ENCODE measurements at places on chromosomes 12 and 14.

GRCh38 chr12:452667-453210 lies 7.0 kb upstream of the B4GALNT3 start:
- DNase-seq = peak; percentile 56

- DNase-seq = no peak
Observed at GRCh38 chr12:48194799-48195201, 8.3 kb downstream of the OR10AD1 start.

GRCh38 chr12:81245907-81246570 lies 168.2 kb downstream of the ACSS3 start:
- DNase-seq = no peak

- no peak for DNase-seq
Observed at GRCh38 chr12:109120095-109120494, 3.7 kb downstream of the ACACB start.

GRCh38 chr14:101713621-101714349 lies 47.7 kb upstream of the PPP2R5C start:
- no peak for DNase-seq

- DNase-seq = no peak
Observed at GRCh38 chr14:44339231-44339630, 167.9 kb downstream of the FSCB start.

DNA sequence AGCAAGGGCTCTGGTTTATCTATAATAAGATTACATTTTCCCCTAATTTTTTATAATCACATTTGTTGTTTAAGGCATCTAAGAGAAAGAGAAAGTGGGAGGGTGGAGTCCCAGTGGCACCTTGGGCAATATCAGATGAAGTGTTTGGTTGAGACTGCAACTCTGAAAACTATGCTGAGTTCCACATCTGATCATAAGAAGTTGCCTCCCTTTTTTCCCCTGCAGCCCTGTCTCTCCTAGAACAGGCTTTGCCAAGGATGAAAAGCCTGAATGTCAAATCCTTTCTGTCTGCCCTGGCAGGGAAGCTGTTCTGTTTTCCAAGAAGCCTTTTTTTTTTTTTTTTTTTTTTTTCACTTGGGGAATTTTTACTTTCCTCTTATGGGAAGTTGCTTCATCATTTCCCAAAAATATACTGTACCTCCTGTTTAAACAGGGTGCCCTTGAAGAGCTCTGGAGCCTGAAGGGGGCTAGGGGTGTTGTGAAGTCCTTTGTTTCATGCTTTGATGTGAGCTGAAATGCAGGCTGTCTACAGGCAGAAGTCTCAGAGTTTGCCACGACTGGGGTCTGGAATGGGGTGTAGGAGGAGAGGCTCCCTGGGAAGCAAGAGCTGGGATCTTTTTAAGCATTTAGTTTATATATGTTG lies 71.3 kb downstream of the SUSD6 start:
- no peak for DNase-seq

- DNase-seq = no peak
Observed at GRCh38 chr12:49030714-49031572, 12.4 kb upstream of the PRKAG1 start.

- no peak for DNase-seq
Observed at GRCh38 chr12:104582739-104583138, 126.0 kb downstream of the CHST11 start.

- no peak for DNase-seq
Observed at GRCh38 chr12:56722832-56723231, 2.3 kb downstream of the NACA start.

- no peak for DNase-seq
Observed at GRCh38 chr12:20946732-20947131, 136.2 kb downstream of the SLCO1B3 start.

DNA sequence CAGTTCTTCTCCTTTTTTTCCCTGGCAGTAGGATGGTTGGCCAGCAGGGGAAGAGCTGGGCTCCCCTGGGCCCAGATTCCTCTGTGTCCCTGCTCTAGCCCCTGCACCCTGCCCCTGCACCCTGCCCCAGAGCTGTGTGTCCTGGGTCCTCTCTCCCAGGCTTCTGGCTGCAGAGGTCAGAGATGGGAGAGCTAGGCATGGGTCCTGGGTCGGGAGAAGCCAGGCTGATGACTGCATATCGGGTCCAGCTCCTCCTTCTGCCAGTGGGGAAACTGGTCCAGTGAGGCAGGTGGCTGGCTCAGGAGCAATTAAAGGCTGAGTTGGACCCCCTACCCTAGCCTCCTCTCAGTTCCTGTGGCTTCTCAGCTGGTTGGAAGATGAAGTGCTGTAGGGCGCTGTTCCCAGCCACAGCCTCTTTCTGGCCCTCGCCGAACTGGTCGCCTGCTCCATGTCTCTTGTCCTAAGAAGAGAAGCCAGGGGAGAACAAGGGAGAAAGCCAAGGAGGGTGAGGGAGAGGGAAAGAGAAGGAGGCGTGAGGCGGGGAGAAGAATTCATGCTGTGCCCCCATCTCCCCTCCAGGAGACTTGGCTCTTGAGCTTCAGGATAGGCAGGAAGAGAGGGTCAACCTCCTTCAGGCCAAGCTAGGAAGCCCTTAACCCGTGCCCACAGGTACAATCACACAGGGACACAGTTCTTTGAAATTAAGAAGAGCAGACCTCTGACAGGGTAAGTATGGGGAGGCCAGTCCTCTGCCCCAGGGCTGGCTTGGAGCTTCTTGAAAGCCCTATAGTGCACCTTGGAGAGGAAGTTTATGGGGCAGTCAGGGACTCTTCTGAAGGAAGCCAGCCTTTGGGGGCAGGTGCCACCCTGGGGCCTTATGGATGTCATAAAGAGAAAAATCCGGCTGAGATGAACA lies 9.5 kb downstream of the VASH1 start:
- no peak for DNase-seq

- no peak for DNase-seq
Observed at GRCh38 chr14:72201645-72202044, 269.4 kb downstream of the RGS6 start.

GRCh38 chr12:80677994-80678393 lies 29.4 kb upstream of the MYF6 start:
- no peak for DNase-seq

DNA sequence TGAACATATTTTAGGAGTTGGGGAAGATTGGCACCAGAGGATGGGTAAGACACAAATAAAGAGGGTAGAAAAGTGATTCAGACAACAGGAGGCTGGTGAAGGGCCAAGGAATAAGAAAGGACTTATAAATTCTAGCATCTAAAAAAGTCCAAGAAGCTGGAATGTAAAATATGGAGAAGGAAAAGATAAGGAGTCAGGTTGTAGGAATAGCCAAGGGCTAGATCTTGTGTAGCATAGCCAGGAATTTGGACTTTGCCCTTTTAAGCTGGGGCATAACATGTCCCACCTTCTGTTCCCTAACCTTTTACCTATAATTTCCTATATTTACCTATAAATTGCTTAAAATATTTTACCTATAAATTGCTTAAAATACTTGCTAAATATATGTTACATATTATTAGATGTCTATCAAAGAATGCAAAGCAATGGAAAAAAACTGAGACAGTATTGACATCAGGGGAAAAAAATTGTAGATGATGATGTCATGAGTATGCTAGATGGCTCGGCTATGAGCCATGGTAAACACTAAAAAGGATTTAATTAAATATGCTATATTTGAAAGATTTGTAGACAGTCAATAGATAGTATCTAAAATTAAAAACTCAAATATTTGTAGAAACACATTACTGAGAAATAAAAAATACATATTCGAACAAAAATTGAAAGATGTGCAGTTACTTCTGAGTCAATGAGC lies 99.7 kb upstream of the PLEKHG7 start:
- no peak for DNase-seq

DNA sequence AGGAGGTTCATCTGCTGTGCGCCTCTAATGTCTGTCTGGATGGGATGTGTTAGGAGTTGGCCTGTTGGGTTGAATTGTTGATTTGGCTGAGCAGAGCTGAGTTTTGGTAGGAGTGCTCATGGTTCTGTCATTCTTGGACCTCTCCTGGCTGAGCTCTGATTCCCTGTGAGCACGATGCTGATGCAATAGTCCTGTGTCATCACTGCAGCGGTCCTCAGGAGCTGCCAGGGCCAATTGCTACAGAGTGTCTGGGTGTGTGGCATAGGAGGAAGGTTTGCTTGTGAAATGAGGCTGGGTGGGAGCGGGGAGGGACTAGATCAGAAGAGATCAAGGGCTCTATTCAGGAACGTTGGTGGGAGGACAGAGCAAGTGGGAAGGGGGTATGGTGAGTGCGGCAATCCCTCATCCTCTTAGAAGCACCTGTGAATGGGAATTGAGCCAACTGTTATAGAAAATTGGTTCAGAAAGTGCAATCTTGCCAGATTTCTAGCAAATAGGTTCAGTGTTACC lies 21.2 kb downstream of the PEX5 start:
- DNase-seq = no peak

GRCh38 chr12:119705182-119705581 lies 37.2 kb downstream of the PRKAB1 start:
- DNase-seq = no peak

DNA sequence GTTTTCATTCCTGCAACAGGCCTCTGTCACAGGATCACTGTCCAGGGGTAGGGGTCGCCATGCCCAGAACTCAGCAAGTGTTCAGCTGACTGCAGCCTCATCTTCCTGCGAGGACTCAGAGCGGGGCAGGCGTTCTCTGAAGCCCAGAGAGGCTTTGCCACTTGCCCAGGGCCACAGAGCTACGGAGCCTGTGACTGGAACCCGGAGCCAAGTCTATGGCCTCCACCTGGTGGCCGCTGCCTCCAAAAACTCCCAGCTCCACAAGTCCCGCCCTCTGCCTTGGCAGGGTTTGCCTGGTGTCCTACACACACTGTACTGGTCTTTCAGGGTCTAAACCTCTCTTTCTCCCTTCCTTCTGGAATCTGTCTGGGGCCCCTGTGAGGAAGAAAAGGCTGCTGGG lies 8.7 kb upstream of the PPP1R13B start:
- no peak for DNase-seq

GRCh38 chr14:70662080-70662479 lies 20.4 kb downstream of the TTC9 start:
- DNase-seq = no peak

GRCh38 chr12:12741660-12742059 lies 24.5 kb downstream of the CDKN1B start:
- DNase-seq = no peak

DNA sequence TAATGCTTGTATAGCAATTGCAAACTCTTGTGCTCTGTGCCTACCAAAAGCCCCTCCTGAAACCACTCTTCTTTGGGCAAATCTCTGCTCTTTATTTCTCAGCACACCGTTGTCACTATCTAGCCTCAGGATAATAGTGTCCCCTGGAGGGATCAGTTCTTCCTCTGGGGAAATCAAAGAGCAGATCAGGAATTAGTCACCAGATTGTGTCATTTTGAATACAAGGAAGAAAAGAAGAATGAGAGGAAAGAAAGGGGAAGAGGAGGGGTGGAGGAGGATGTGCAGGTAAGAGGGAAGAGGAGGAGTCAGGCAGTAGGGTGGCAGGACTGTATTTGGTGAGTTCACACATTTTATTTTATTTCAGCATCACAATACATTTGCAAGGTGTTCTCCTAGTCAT lies 256.4 kb downstream of the GRIN2B start:
- DNase-seq = no peak

GRCh38 chr12:105225505-105226015 lies 10.4 kb downstream of the APPL2 start:
- DNase-seq = no peak

DNA sequence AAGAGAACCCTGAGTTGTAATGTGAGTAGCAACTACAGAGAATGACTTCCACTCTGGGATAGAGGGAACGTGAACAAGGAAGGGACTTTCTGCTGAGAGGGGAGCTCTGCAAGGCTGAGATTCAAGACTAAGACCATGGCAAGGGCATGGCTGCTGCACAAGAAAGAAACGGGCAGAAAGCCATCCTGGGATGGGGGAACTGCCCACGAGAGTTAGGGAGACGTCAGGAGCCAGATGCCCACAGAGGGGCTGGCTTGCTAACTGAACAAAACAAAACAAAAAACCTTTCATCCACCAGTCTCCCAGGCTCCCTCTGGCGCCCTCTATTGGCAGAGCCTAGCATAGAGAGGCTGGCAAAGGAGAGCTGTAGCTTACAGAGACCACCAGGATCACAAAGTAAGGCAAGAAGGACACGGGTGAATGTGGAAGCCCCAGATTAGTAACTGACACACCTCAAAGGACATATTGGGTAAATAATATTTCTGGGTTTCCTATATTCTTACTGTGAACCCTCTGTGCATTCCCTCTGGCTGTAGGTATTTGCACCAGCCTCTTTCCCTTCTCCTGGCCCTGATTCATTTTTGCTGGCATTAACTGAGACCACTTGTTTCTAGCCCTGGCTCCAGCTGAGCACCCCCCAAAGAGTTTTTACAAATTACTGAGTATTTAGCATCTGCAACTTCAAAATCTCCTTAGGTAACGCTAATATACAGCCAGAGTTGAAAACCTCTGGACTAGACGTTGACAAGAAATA lies 338.3 kb downstream of the EMP1 start:
- DNase-seq = no peak

- DNase-seq = no peak
Observed at GRCh38 chr14:70776197-70776596, 33.1 kb downstream of the MAP3K9 start.

DNA sequence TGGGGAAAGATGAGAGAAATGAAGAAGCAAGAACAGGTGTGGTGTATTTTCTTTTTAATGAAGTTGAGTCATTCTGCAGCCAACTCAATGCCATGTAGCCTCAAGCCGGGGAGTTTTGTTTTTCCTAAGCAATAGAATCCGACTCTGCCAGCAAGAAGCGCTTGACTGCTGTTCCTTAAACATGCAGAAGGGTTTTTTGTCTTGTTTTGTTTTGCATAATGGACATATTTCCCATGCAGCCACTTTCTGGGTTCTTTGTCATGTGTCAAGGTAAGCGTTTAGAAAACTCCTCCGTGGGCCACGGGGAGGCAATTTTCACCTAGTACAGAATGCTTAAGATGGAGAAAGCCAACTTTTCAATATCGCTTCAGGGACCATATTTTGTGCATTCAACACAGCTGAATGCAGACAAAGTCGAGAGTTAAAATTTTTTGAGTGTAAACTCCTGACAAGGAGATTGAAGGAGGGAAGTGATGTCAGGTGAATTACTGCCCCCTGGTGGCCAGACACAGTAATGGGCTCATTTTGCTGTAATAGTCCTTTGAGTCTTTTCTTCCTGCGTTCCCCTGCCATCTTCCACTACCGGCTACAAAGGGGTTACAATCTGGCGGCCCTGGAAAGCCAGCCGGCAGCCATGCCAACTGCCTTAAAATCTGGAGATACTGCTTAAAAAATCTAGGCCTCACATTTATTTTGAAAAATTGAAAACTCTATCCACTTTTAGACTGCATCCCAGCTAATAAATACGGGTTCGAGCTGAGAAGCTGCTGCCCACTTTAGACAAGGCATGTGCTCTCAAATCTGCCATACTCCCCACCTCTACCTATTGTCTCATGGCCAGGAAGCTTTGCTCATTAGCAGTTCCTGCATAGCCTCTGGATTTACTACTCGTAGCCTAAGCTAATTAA lies 3.2 kb upstream of the FICD start:
- peak; percentile 57 for DNase-seq

DNA sequence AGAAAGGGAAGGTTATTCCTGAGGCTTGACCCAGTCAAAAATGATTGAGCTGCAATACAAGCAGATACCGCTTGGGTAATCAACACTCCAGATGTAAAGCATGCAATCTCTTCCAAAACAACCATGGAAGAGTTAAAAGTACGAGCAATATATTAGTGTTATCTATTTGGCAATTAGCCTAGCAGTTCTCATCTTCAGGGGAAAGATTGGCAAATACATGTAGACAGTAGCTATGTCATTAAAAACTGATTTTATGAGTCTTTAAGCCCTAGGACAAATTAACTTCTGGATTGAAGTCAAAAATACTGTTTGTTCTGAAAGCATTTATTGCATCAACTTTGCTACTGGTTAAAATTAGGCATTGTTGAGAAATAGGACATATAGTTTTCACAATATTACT lies 9.3 kb upstream of the GYS2 start:
- no peak for DNase-seq

- no peak for DNase-seq
Observed at GRCh38 chr14:59207506-59207933, 19.1 kb downstream of the DAAM1 start.

GRCh38 chr14:58832095-58832521 lies 194.3 kb downstream of the DACT1 start:
- DNase-seq = no peak

Measured in activated CD4-positive, CD25-positive, alpha-beta regulatory T cell (primary cell).